ENCODE measurements at places on chromosomes 7 and 10.

- peak; percentile 23 for DNase-seq
Observed at GRCh38 chr10:110209454-110209925, 2.1 kb downstream of the MXI1 start.

GRCh38 chr7:159010411-159010810, 134.3 kb downstream of the VIPR2 start:
- DNase-seq = no peak

DNA sequence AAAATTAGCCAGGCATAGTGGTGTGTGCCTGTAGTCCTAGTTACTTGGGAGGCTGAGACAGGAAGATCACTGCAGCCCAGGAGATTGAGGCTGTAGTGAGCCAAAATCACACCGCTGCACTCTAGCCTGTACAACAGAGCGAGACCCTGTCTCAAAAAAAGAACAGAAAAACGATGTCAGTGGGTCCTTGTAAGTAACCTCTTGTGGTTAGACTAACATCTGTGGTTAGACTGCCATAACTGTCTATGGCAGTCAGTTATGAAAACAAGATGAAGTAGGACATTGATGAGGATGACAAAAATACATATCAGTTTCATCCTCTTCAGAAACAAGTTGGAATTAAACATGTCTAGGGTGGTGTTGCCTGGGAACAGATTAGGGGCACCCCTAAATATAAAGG, 53.3 kb downstream of the AKAP9 start:
- DNase-seq = no peak

GRCh38 chr7:49400891-49401550, 372.4 kb upstream of the VWC2 start:
- peak; percentile 43 for DNase-seq

- no peak for DNase-seq
Observed at GRCh38 chr7:74449809-74450397, 3.8 kb upstream of the GTF2IRD1 start.

GRCh38 chr10:121566755-121567154, 31.5 kb downstream of the FGFR2 start:
- no peak for DNase-seq

DNA sequence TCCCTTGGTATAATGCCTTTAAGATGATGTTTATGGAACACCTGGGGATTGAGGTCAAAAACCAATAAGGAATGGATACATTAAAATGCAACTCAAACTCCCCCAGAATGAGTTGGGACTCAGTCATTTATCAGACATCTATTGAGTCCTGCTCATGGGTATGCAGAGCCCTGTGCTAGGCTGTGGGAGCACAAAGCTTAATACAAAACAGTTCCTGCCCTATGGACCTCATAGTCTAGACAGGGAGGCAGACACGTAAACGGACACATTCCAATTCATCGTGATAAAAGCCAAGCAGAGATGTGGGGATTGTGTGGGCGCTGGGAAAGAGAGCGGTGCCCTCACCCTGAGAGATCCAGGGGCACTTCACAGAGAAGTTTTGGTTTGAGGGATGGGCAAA, 181.7 kb downstream of the PTEN start:
- no peak for DNase-seq

- DNase-seq = no peak
Observed at GRCh38 chr10:73931767-73932619, 21.1 kb downstream of the PLAU start.

- no peak for DNase-seq
Observed at GRCh38 chr7:41222746-41223145, 480.1 kb downstream of the INHBA start.
